Activated CD4-positive, CD25-positive, alpha-beta regulatory T cell (primary cell): ENCODE measurements at places on chromosomes 3 and 15.

GRCh38 chr15:48677821-48678220 lies 32.3 kb upstream of the FBN1 start:
- DNase-seq: no peak

DNA sequence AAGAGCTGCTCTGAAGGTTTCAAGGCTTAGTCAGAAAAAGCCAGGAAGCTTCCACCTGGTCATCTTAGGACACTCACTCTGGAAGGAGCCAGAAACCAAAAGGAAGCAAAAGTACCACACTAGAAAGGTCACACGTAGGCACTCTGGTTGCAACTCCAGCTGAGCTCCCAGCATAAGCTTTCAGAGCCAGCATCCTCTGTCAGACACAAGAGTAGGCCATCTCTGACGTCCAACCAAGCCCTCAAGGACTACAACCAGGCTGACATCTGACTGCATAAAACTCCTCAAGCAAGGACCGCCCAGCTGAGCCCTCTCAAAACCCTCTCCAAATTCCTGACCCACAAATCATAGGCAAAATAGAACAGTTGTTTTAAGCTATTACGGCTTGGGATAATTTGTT lies 12.8 kb downstream of the SH3BP5 start:
- DNase-seq: no peak

GRCh38 chr3:172171396-172172075 lies 132.2 kb downstream of the FNDC3B start:
- no peak for DNase-seq

DNA sequence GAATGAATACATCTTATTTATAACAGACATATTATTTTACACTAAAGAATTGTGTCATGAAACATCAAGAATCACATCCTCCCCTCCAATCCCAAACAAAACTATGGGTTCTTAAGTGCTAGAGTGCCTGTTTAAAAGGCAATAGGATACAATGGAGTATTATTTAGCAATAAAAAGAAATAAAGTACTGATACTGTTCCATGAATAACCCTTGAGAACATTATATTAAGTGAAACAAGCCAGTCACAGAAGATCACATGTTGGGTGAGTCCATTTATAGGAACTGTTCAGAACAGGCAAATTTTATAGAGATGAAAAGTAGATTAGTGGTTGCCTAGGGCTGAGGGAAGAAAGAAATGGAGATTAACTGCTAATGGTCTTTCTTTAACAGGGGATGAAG lies 86.5 kb downstream of the ANKRD28 start:
- no peak for DNase-seq

DNA sequence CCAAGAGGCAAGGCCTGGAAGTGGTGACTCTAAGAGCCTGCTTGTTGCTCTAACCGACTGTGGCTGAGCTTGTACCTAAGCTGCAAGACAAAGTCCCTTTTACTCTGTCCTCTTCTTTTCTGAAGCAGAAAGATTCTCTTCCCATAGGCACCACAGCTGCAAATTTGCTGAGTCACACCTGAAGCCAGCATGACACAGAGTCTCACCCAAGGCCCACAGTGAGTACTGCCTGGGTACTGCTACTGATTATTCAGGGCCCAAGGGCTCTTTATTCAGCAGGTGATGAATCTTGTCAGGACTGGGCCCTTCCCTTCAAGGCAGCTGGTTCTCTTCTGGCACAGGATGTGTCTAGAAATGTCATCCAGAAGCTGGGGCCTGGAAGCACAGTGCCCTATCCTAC lies 18.9 kb upstream of the TIGIT start:
- no peak for DNase-seq

- no peak for DNase-seq
Measured at GRCh38 chr3:104286645-104287044, 1080.1 kb upstream of the ALCAM start.

- DNase-seq: no peak
Measured at GRCh38 chr3:97895216-97895615, 73.4 kb downstream of the CRYBG3 start.

- DNase-seq: no peak
Measured at GRCh38 chr3:138941259-138941885, 5.6 kb downstream of the FOXL2 start.

DNA sequence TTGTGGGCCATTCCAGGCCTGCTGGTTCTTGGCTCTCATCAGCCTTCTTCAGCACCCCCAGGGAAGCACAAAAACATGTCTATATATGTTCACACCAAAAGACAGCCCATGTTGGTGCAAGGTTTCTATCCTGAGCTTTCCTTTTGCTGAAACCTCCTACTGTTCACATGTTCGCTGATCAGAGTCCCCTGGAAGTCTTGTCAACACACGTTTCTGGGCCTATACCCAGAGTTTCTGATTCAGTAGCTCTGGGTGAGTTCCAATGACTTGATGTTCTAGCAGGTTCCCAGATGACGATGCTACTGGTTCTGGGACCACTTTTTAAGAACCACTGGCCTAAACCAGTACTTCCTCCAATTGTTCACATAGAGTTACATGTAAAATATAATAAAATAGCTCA lies 46.0 kb downstream of the SUCNR1 start:
- DNase-seq: no peak

DNA sequence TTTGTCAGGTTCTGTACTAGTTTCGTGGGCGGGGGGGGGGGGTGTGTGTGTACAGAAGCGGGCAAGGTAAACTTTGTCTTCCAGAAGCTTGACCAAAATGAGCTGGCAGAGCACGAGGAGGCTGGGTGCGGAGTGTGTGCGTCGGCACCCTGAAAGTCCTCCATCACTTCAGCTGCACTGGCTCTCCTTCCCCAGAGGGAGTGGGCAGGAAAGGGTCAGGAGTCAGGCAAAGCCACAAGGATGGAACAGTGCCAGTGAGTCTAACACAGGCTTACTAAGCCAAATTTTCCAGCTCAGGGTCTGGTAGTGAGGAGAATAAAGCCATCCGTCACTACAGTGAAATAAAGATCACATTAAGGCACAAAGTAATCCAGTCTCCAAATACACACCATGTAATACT lies 11.9 kb upstream of the SH3GL3 start:
- no peak for DNase-seq

DNA sequence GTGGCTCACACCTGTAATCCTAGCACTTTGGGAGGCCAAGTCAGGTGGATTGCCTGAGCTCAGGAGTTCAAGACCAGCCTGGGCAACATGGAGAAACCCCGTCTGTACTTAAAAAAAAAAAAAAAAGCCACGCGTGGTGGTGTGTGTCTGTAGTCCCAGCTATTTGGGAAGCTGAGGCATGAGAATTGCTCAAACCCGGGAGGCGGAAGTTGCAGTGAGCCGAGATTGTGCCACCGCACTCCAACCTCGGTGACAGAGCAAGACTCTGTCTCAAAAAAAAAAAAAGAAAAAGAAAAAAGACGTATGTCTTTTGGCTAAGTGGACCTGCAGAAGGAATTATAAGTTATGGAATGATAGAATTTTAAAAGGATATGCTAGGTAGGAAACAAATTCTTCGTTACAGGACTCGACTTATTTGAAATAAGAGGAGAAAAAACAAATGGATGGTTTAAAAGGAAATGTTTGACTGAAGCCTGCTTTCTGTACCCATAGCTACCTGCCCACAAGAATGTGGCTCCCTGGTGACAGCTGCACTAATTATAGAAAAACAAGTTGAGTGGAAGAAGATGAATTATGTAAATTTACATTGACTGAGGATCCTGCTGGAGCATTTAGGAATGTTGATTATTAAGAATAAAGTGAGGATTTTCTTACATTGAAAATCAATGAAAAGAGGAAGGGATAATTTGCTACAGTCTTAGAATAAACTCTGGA lies 36.0 kb upstream of the SKIL start:
- no peak for DNase-seq

DNA sequence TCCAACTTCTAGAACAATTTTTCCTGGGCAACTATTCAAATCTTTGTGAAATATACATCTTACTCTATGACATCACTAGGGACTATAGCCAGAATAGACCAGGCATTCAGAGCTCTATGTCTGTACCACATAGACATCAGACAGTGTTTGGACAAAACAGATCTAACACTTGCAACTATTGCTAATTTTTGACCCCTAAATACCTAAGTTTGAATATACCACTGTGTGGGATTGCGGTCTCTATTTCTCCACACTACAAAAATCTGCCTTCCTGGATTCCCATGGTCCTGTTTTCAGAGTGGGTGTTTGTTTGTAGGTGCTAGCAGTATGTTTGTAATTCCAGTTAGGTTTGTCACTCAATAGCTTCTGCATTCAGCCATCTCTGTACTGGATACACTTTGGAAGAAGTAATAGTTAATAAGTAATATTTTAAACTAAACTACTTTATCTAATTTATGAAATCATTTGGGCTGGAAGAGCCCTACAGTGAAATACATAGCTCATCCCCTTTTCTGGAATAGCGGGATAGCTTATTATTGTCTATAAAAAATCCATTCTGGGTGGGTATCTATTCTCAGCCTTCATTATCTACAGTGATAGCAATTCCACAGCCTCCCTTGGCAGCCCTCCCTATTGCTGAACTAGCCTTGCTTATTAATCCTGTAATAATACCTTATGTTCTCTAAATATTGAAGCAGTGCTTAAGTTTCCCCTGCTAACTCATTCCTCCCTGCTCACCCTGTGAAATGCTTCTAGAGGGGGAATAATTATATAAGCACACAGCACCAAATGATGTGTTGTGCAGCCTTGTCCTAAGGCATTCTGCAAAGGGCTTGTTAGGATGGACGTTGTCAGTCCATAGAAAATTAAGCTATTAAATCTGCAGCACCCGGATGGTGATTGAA lies 49.4 kb downstream of the RBMS3 start:
- DNase-seq: no peak

GRCh38 chr15:93974804-93975481 lies 256.4 kb upstream of the MCTP2 start:
- DNase-seq: no peak

DNA sequence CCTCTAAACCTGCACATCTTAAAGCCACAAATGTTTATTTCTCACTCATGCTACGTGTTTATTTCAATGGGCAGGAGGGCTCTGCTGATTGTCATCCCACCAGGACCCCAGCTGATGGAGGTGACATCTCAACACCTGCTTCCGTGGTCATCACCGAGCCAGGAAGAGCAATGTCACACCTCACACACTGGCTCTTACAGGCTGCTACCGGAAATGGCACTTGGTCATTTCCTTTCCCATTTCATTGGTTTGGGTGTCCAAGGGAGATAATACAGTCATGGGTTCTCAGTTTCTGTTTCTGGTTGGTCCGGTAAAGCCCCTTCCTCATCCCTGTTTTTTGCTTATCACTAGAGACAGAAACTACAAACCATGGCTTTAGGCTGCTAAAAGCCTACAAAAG lies 41.9 kb downstream of the ABHD2 start:
- DNase-seq: no peak

DNA sequence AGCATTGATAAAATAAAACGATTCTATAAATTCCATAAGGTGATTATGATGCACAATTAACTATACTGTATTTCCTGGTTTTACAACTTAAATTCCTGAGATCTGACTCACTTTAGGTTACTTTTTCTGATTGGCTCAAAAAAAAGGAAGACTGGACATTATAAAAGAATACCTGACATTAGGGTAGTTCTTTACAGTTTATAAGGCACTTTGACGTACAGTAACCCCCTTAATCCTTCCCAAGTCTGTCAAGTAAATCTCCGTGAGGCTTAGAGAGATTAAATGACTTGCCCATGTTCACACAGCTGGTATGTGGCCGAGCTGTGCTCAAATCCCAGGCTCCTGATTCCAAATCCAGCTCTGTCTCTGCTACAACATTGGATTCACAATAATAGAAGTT lies 1.0 kb upstream of the SLTM start:
- DNase-seq: no peak
